Right lobe of liver (tissue), 6 donors: ENCODE measurements at places on chromosomes 5 and 9. TPM values are rescaled to one million over a fixed set of nuclear protein-coding genes. Genes with fewer than 3 reads are reported as not detected.

DNA sequence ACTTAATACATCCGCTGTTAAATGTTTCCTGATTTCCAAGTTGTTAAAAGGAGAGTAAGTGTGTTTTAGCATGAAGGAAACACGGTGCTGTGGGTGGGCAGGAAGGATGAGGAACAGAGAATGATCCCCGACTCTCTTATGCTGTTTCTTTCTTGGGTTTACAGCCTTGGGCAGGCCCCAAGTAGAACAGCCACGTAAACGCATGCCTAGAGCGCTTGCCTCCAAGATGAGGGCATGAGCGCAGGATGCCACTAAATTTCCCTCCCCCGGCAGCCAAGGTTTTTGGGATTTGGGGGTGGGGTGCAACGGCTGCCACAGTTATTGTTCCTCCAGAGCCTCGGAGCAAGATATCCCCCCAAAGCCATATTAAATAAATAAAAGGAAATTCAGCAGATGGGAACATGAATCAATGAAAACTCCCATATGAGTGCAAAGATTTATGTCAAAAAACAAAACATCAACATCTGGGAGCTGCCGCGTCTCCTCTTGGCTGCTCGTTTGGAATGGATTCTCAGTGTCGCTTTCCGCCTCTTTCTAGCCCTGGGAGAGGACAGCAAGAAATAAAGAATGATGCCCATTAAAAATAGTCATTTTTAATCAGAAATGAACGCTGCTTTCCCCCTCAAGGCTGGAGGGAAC lies 10.0 kb upstream of the DELE1 start:
- DNase-seq, result no peak

TLX3 gene
- not detected for total RNA-seq

- no peak for DNase-seq
Observed at GRCh38 chr9:77161966-77162365, 15.4 kb upstream of the VPS13A start.

SHROOM1 gene
- total RNA-seq, result 48.4 TPM

IL5 gene
- not detected for total RNA-seq
